GM10248 (cell line): ENCODE measurements at places on chromosomes 2 and 18.
A peak's percentile ranks its signal among the peaks of the same experiment; 100 is the strongest.

DNA sequence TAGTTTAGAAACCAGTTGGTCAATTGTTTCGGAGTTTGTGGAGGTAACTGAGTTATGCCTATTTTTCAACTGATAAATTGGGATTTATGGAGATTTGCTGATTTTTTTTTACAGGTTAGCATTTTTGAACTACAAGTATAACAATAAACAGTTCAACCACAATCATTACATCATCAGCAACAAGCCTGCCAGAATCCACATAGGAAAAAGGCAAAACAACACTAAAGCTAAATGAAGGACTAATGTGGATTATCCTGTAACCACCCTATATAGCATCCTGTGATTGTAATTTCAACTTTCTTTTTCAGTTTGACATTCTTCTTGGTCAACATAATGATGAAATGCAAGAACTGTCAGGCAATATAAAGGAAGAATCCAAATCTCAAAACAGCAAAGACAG, 76.5 kb downstream of the CCDC102B start:
- DNase-seq = no peak

- no peak for DNase-seq
These were observed 213.0 kb downstream of the GLI2 start for GRCh38 chr2:120948662-120949011.

- DNase-seq = no peak
These were observed 1277.8 kb upstream of the ZEB2 start for GRCh38 chr2:145797692-145798091.

GRCh38 chr2:26754972-26755670, 9.0 kb upstream of the SLC35F6 start:
- no peak for DNase-seq

- DNase-seq = no peak
These were observed 213.9 kb downstream of the VAPA start for GRCh38 chr18:10127729-10128128.

GRCh38 chr18:46563317-46563716, 93.7 kb downstream of the LOXHD1 start:
- no peak for DNase-seq

DNA sequence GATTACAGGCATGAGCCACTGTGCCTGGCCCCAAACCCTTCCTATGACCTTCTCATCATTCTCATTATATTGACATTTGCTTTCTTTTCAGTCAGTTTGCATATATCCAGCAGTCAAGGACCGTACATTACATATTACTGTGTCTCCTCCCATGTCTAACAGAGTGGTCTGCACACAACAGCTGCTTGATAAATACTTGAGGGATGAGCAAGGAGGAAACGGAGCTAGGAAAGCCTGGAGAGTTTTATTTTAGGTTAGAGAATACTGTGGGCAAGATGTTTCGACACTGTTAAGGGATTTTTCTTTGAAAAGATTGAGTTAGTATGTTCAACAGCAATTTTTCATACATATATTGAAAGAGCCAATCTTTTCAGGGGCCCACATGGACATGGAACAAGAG, 76.2 kb upstream of the CHRNA1 start:
- DNase-seq = no peak

GRCh38 chr2:216130346-216130971, 21.3 kb downstream of the XRCC5 start:
- no peak for DNase-seq

- no peak for DNase-seq
These were observed 390.2 kb upstream of the TMEFF2 start for GRCh38 chr2:192584976-192585375.

DNA sequence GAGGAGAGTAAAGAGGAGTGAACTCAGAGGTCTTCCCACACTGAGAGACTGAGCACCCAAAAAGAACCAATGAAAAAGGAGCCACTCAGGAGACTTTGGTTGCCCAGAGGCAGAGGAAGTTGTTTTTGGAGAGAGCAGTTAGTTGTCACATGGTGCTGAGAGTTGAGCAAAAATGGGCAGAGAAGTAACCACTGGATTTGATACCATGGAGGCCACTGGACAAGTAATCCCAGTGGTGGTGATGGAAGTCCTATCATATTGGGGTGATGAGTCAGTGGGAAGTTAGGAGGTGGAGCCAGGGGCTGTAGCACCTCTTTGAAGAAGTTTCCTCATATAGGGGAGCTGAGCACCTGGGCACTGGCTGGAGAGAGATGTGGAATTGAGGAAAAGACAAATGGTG, 235.8 kb downstream of the TPGS2 start:
- DNase-seq = no peak

- no peak for DNase-seq
These were observed 8.5 kb upstream of the DAW1 start for GRCh38 chr2:227862741-227863588.

GRCh38 chr2:230738924-230739323, 26.3 kb downstream of the CAB39 start:
- DNase-seq = no peak

DNA sequence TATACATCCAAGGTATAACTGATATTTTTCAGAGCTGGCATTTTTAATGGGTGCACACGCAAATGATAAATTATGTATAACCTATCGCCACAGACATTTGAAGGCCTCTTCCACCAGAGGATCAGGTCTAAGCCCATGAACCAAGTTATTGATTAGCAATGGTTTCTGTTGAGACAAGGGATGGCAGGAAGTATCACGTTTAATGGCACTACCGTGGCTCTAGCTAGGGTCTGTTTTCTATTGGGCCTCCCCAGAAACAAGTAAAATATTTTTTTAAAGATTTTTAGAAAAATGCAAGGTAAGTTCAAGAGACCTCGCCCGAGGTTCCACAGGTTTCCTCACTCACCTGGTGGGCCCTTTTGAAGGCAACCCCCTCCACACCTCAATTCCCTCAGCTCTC, 667 bp downstream of the GFPT1 start:
- no peak for DNase-seq

DNA sequence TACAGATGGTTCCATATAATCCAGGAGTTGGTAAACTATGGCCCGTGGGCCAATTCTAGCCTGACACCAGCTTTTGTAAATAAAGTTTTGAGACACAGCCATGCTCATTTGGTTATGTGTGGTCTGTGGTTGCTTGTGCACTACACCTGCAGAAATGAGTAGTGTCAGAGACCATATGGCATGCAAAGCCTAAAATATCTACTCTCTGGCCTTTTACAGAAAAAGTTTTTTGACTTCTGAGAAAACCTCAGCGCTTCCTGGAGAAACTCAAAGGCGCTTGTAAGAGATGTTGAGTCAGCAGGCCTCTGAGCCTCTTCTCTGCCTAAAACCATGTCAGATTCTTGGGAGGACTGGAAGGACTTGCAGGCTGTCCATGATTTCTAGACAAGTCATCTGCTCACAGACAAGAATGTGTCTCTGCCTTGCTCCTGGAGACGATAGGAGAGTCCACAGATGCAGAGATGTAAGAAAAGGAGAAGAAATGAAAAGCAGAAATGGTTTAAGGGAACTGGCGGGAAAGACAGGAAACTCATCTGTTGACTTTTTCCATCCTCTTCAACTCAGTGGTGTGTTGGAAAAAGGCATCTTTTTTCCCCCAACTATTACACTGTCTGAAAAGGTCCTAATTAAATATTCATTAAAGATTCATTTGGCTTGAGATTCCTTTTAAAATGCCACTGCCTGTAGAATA, 5.2 kb downstream of the TTC39C start:
- peak; percentile 62 for DNase-seq

DNA sequence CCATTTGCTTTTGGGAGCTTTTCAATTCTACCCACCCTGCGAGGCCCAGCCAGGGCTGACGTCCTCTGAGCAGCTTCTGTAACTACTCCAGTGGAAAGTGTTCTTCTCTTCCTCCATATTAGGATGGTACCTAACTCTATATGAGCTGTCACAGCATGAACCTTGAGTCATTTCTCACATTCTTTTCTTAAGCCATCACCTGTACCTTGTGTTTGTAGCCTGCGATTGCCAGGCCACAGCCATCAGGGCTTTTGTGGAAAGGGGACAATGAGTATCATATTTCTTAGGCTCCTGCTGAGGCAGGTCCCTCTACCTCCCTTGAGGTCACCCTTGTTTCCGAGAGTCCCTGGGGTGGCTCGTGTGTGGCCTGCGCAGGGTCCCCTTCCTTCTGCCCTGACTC, 144.5 kb upstream of the DLX2 start:
- DNase-seq = no peak

DNA sequence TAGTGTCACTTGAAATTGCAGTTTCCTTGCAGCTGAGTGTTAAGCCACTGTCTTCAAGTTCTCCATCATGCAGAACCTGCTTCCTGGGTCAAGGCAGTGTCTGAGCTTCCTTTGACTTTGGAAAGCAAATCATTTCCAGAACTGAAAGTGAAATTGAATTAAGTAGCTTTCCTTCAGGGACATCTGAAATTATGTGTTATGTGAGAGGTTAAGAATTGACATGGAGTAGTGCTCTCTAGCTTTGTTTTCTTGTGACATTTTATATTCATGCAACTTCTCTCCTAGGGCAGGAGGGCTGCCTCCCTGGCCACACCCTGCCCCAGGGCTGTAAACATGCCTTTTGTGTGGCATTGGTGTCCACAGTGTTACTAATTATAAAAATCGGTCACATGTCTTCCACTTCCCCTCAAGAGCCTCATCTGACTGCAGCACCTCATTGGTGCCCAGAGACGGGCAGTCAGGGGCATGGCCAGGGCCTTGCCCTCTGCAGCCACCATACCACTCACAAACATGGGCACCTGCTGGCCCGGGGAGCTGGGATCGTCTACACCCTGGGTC, 14.4 kb downstream of the RAB12 start:
- peak; percentile 26 for DNase-seq

DNA sequence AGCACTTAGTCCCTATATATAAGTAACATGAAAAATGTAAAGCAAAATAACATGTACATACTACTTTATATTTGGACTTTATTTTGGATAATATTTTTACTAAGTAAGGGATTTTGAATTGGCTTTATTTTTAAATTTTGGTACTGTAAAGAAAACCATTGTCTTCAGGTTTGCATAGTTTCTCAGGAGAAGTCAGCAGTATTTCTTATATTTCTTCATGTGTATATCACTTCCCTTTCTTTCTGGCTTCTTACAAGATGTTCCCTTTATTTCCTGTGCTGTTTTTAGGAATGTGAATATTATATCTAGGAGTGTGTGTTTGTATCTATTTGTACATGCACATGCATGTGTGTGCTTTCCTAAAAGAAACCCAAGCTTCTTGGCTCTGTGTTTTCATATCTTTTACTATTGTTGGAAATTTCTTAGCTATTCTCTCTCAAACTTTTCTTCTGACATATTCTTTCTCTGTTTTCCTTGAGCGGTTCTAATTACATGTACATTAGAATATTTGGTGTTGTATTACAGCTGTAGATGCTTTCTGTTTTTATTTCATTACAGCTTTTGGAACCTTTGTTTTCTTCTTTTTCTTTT, 1549.7 kb upstream of the ACVR2A start:
- DNase-seq = no peak

DNA sequence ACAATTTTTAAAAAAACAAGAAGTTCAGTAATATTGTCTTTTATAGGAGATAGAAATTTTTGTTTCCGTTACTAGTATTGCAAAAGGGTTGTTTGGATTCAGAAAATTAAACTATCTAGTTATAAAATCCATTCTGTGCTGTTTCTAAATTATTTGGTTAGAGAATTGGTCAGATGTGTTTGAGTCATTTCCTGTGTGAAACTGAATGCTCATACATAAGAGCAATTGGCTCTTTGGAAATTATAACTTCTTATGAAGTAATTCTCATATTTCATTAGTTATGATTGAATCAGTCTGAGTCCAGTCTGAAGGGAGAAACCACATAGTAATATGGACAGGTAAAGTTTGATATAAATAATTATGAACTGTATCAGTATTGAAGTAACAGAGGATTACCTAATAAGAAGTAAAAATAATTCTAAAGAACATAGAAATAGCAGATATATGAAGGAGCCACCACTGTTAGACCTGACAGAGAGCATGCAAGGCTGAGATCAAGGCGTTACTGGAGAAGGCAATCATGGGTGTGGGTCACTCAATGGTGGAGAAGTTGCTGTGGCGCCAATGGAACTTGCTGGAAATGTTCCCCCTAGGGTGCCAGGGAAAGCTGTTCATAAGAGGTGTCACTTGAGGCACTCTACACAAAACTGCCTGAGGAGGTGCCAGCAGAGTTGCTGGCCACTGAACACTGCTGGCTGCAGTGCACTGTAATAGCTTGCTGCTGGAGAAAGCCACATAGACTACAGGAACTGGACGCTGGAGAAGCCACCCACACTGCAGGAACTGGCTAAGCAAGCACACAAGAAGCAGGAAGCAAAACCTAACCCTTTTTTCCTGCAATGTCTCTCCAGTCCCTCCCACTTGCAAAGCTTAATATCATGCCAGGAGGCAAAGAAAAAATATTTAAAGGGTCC, 18.0 kb upstream of the FAP start:
- DNase-seq = peak; percentile 9

GRCh38 chr2:24721470-24721869, 71.7 kb downstream of the PTRHD1 start:
- no peak for DNase-seq

- DNase-seq = no peak
These were observed 5.7 kb downstream of the AGPS start for GRCh38 chr2:177398290-177398683.

DNA sequence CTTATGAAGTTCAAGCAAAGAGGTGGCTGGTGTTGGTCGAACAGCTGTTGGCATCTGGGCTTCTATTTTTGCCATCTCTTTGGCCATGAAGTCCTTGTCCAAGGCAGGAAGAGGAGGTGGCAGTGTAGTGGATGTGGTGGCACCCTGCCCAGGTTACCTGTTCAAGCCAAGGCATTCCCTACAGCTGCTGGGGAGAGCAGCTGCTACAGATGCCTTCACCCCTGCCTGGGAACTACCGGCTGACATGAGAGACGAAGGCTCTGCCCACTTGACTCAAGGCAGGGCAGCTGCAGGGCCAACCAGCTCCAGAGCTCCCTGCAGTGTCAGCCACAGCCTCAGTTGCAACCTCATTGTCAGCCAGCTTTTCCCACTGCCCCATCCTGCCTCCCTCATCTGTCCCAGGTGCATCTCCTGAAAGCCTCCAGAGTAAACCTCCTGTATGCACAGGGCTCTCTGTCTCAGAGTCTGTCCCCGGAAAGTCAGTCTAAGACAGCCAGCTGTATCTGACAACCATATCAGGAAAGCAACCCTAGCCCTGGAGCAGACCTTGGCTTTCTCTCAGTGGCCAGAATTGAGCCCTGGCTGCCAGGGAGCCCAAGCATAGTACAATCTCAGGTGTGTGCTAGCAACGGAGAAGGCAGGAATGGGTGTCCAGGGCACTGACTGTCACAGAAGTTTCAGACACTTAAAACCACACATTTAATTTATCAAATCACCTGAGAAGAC, 115.9 kb downstream of the RPIA start:
- no peak for DNase-seq

GRCh38 chr2:25230198-25230947, 62.0 kb upstream of the POMC start:
- no peak for DNase-seq

- DNase-seq = no peak
These were observed 56.8 kb downstream of the DPP4 start for GRCh38 chr2:162017233-162017632.

- no peak for DNase-seq
These were observed 366.1 kb downstream of the CLIP4 start for GRCh38 chr2:29481313-29481712.

- no peak for DNase-seq
These were observed 6.3 kb downstream of the RAX start for GRCh38 chr18:59266886-59267502.
